ENCODE measurements at places on chromosomes 7 and 10.

DNA sequence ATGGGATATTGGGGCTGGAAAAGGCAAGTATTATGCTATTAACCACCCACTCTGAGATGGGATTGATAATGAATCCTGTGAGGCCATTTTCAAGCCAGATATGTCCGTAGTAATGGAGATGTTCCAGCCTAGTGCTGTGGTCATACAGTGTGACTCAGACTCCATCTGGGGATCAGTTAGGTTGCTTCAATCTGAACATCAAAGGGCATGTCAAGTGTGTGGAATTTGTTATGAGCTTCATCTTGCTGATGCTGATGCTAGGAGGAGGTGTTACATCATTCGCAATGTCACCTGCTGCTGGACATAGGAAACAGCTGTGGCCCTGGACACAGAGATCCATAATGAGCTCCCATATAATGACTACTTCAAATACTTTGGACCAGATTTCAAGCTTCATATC is 144.7 kb downstream of the PLCE1 start:
- no peak for DNase-seq

GRCh38 chr10:22927166-22927565 is 687 bp upstream of the ARMC3 start:
- no peak for DNase-seq

- DNase-seq = no peak
These were observed 39.2 kb downstream of the GNAT3 start for GRCh38 chr7:80472491-80473200.

- no peak for DNase-seq
These were observed 3.9 kb downstream of the CLDN4 start for GRCh38 chr7:73834626-73835191.

DNA sequence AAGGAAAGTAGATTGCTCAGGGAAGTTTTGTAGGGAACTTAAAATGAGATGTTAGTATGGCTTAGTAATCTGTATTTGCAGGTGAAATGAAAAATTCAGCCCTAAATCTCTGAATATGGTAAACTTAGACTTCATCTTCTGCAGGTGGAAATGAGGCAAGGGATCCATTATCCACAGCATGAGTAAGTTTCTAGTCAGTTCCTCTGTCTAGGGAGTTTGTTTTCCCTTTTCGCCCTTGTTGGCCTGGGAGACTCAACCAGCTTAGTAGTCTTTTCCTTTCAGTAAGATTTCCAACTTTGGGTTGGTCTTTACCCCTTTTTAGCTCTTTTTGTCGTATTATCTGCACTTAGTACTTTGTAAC is 65.6 kb downstream of the ZEB1 start:
- DNase-seq = no peak

GRCh38 chr7:36459236-36459960 is 69.7 kb downstream of the ANLN start:
- no peak for DNase-seq

DNA sequence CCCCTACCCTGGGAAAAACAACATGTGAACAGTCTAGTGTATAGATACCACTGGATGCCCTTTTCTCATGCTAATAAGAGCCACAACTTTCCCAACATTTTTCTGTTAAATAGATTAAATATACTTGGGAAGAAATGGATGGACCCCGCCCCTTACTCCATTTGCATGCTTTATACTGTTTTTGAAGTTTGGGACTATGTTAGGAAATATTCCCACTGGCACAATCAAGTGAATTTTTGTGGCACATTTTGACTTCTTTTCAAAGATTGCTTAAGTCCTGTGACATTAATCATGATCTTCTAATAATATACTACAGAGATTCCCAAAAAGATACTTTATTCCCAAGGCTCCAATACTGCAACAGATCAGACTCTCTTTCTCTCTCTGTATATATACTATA is 216.6 kb downstream of the TWIST1 start:
- no peak for DNase-seq

DNA sequence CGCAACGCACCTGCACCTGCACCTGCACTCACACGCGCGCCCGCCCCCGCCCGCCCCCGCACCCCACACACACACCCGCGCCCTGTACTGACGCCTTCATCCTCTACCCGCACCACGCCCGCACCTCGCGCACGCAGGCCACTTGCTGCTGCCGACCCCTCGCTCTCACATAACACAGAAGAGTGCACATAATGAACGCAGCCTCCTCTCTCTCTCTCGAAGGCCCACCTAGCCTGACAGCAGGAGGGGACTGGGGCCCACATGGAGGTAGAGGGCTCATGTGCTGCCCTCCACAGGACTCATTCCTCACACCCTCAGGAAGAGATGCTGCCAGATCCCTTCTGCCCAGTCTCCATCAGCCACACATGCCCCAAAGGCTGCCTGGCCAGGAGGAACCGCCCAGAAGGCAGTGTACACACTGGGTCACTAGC is 432 bp upstream of the CAMK2B start:
- DNase-seq = peak; percentile 76

- no peak for DNase-seq
These were observed 53.7 kb downstream of the BEND7 start for GRCh38 chr10:13475124-13475523.

DNA sequence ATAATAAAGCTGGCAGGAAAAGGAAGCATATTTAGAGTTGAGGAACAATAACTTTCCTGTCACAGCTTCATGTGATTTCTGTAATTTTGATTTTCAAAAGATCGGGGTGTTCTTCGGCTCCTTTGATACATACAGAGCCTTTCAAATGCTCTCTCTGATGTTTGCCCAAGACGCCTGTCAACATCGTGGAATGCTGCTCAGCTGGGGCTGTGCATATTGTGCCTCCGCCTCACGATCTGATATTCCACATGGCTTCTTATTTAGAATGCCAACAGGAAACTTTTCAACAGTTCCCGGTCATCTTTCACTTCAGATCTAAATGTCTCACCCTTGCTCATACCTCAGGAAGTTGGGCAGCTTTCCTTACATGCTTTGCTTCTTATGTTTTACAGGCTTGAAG is 7.3 kb downstream of the NPY start:
- DNase-seq = no peak

DNA sequence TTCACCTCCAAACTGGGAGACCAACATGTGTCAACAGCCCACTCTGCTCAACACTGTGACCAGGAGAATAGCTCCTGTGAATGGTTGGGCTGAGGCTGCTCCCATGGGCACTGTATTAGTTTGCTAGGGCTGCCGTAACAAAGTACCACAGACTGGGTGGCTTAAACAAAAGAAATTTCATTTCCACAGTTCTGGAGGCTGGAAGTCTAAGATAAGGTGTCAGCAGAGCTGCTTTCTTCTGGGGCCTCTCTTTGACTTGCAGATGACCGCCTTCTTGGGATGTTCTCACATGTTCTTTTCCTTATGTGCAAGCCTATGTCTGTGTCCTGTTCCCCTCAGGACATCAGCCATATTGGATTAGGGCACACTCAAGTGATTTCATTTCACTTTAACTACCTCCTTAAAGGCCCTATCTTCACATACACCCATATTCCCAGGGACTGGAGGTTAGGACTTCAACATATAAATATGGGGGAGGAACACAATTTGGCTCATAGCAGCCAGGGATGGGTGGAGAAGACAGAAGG is 90.3 kb downstream of the CPED1 start:
- no peak for DNase-seq

- DNase-seq = no peak
These were observed 69.8 kb downstream of the SCRN1 start for GRCh38 chr7:29919790-29920189.

DNA sequence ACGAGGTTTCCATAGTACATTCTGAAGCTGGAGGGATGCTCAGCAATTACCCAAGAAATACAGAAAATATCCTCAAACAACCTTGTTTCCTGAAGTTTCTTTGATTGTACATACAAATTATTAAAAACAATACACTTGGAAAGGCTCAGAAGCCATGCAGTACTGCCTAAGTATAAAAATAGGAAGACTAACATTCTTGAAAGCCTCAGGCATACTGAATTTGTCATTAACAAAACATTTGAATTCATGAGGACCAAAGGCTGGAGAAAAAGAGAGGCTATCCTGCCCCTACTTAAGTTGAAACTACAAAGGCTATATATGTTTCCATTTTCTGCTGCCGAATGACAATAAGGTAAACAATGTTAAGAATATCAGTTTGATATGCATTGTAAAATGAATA is 54.3 kb upstream of the SGCE start:
- no peak for DNase-seq

- DNase-seq = no peak
These were observed 75.6 kb upstream of the LYZL2 start for GRCh38 chr10:30705101-30705624.

DNA sequence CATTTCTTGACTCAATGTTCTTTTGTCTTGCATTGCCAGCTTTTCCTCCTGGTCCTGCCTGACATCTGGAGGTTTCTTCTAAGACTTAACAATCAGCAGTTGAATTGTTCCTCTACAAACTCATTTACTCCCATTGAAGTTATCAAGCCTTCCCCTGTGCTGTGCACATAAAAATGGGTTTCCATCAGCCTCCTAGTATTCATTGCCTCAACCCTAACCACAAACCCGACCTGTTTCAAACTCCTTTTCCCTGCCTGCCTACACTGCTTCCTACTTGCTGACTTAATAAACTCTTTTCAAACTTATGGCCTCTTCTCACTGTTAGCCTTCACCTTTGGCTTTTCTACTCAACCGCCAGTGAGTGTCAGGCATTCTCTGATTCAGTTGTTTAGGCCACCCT is 9.4 kb upstream of the CDK6 start:
- DNase-seq = no peak

- DNase-seq = no peak
These were observed 370.6 kb downstream of the CCSER2 start for GRCh38 chr10:84698989-84699388.

- DNase-seq = no peak
These were observed 22.0 kb upstream of the GHRHR start for GRCh38 chr7:30941582-30942323.

GRCh38 chr10:91006001-91006751 is 85.3 kb upstream of the ANKRD1 start:
- DNase-seq = peak; percentile 36

DNA sequence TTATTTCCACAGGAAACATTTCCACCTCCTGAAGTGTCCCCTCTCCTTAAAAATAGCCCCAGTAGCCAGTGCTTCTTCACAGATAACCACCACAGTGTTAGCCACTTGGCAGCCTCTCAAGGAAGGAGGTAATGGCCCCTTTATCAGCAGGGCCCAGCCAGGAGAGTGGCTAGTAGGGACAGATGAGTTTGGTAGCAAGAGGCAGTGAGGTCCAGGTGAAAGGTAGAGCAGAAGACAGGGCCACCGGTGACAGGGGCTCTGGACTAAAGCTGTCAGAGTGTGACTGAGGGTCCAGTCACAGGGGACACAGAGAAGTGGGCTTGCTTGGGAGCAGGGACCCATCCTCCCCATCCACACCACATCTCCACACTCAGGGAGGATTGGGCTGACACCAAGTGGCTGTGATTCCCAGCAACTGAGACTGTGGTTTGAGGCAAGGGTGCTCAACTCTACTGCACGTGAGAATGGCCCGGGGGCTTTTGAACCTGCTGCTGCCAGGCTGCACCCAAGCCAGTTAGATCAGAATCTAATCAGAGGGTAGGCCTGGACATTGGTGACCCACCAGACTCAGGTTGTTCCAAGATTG is 52.2 kb downstream of the C10orf120 start:
- DNase-seq = no peak

DNA sequence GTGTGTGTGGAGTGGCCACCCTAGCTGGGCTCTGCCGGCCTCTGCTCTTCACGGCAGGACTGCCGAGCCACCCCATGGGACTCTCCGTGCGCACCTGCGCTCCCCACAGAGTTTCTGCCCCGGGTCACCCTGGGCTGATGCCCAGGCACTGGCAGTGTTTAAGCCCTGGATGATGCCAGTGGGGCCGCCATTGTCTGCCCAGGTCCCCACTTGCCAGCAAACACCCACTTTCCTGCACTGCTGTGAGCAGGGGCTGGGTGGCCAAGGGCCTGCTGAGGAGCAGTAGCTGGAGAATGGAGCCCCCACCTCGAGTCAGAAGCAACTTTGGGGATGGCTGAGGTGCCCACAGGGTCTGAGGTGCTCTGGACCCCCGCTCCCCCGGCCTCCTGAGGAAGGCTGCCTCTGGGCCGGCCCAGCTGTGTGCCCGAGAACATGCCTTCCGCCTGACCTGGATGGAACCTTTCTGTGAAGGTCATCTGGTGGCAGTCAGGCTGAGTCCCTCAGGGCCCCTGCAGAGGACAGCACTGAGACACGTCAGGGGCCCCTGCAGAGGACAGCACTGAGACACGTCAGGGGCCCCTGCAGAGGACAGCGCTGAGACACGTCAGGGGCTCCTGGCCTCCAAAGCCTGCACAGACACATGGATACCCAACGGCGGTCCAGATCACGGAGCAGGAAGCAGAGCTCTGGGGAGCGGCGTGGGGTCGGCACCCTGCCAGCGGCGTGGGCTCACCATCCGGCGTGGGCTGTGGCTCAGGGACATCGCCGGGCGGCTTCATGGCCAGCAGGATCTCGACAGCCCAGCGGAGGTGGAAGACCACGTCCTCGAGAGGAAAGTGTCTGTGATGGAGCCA is 62.0 kb downstream of the CFAP46 start:
- DNase-seq = no peak

- no peak for DNase-seq
These were observed 373.7 kb downstream of the HPSE2 start for GRCh38 chr10:98861962-98862361.

GRCh38 chr7:131011976-131012375 is 278.0 kb upstream of the KLF14 start:
- no peak for DNase-seq

GRCh38 chr10:63521416-63522276 is 445 bp downstream of the REEP3 start:
- peak; percentile 86 for DNase-seq

- DNase-seq = peak; percentile 41
These were observed 90.6 kb upstream of the SEMA3E start for GRCh38 chr7:83739527-83739926.

- no peak for DNase-seq
These were observed 38.6 kb upstream of the NPY start for GRCh38 chr7:24245362-24245761.

GRCh38 chr7:128727239-128727638 is 11.9 kb upstream of the CALU start:
- no peak for DNase-seq

- peak; percentile 4 for DNase-seq
These were observed 18.8 kb downstream of the CAMK2B start for GRCh38 chr7:44306606-44307005.

GRCh38 chr10:2897619-2898508 is 169.5 kb upstream of the PFKP start:
- DNase-seq = no peak

DNA sequence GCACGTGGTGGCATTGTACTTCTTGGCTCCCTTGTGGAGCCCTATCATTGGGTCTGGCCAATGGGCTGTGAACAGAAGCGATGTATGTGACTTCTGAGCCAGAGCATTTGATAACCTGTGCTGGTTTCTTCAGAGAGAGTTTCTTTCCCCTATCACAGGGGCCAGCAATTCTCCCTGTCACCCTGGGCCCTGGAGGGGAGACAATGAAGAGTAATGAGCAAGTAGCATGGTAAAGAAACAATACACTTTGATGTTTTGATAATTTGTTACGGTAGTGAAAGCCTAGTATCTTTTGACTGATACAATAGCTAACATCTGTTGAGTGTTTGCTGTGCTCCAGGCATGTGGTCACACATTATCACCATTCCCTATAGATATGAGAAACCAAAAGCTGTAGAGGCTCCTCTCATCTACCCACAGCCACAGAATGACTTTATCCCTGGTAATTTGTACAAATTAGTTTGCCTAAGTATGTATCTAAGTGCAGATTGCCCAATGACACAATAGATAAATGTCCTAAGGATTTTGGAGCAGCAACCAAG is 113.4 kb upstream of the SVIL start:
- DNase-seq = no peak

GRCh38 chr10:4514445-4515108 is 311.4 kb upstream of the AKR1E2 start:
- DNase-seq = no peak
